ENCODE measurements at places on chromosomes 16 and 17. TPM values are rescaled to one million over a fixed set of nuclear protein-coding genes. Genes with fewer than 3 reads are reported as not detected.

Gene PDE6G
- total RNA-seq = 0.24 TPM

DNA sequence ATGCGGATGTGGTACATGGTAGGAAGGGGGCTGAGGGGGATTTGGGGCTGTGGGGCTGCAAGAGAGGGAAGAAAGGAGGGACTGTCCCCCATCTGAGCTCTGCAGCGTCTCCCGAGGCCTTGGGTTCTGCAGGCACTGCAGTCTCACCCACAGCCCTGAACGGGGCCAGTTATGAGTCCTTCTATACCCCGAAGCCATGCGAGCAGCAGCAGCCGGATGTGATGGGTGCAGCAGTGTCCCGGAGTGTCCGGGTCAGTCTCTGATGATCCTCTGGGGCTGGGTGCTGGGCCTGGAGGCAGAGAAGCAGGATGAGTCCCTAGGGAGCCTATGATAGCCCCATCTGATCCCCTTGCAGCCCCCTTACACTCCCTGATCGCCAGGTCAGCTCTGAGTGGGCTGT lies 41.5 kb downstream of the CPNE2 start:
- H3K27me3 ChIP-seq = no peaks in the 10 kb centered on the region
- H3K4me3 ChIP-seq = no peak overlapping the region
- H3K27ac ChIP-seq = no peak overlapping the region
- H3K36me3 ChIP-seq = no peaks in the 10 kb centered on the region
- no peaks in the 10 kb centered on the region for H3K4me1 ChIP-seq

Gene RPS6KB1
- total RNA-seq = 26.4 TPM

DNA sequence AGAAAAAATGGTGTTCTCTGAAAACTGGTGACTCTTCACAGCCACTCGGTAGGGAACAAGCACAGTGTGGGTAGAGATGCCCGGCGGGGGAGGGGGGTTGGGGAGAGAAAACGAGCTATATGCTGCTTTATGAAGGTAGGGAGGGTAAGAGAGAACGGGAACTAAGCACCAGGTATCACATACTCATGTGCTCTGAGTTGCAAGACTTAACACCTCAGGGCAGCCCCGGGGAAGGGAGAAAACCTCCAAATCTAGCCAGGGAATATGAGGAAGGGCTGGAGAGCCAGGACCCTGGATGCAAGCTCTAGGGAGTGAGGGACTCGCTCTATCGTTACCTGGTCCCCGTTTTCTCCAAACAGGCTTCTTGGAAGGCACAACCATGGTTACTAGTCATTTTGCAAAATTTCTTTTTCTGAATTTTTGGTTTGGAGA lies 35.3 kb downstream of the HIC1 start:
- DNase-seq = no peak
- H3K4me3 ChIP-seq = no peak overlapping the region
- H3K4me1 ChIP-seq = peaks cover 83% of the 10 kb centered on the region
- H3K36me3 ChIP-seq = no peaks in the 10 kb centered on the region

GRCh38 chr17:7250695-7251627 lies 573 bp downstream of the CTDNEP1 start:
- peak; percentile 53 for DNase-seq
- H3K4me3 ChIP-seq = peak overlapping the region; percentile 95
- peaks cover 34% of the 10 kb centered on the region for H3K36me3 ChIP-seq
- H3K27me3 ChIP-seq = no peaks in the 10 kb centered on the region
- H3K4me1 ChIP-seq = peaks cover 18% of the 10 kb centered on the region

DNA sequence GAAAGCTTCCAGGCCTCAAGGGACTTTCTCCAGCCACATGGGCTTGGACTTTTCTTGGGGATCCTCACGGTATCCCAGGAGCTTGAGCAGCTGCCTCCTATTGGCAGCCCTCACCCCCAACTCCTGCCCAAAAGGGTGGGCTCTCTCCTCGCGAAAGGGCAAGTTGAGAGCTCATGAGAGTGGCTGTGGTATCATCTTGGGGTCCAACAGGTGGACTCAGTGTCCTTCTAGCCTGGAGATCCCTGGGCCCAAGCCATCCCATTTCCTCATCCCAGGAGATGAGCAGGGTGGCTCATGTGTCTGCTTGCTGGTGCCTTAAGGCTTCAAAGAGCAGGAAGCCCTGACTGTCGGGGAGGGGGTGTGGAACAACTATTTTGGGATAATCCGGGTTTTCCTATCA lies 17.7 kb downstream of the TBX4 start:
- H3K27ac ChIP-seq = no peak overlapping the region
- H3K36me3 ChIP-seq = no peaks in the 10 kb centered on the region
- DNase-seq = no peak
- no peaks in the 10 kb centered on the region for H3K4me1 ChIP-seq
- H3K4me3 ChIP-seq = no peak overlapping the region

Gene RABEP2
- 24.5 TPM for total RNA-seq

DNA sequence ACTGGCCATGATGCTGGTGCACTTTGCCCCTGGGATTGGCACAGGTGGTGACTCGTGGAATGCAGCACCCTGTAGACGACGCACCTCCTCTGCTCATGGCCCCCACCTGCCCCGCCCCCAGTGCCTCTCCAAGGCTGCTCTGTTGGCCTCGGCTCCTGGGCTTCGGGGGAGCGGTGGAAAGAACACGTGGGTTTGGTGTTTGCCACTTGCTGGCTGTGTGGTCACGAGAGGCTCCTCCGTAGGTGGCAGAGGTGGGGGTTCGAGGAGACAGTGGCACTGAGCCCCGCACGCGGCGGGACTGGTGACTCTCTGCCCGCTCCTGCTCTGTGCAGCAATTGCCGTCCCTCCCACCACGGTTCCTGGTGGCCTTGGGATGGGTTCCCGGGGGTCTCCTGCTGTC lies 82.8 kb upstream of the ZNF750 start:
- no peak for DNase-seq
- H3K36me3 ChIP-seq = no peaks in the 10 kb centered on the region
- H3K4me1 ChIP-seq = no peaks in the 10 kb centered on the region
- no peak overlapping the region for H3K4me3 ChIP-seq
- H3K27ac ChIP-seq = no peak overlapping the region

Gene SLC6A2
- total RNA-seq = not detected

DNA sequence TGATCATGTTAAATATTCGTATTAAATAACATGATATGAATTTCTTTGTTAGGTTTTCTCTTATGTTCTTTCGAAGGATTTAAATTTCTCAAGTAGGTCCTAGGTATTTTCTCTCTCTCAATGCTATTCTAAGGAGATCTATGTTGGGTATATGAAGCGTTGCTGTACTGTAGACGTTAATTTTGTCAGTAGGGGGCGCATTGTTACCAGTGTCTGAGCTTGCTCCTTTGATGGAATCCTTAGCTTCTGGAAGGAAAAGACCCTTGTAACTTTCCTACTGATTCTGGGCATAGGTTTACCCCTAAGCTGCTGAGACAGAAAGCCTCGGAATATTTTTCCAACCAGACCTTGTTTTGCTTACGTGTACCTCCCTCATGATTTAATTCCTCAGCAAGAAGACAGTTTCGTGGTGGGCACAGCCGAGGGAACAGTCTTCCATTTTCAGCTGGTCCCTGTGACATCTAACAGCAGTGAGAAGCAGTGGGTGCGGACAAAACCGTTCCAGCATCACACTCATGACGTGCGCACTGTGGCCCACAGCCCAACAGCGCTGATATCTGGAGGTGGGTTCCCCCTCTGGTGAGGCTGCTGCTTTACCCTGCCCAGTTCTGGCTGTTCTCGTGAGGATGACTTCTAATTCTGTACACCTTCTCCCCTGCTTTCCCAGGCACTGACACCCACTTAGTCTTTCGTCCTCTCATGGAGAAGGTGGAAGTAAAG lies 17.9 kb downstream of the UTP4 start:
- no peak overlapping the region for H3K4me3 ChIP-seq
- no peaks in the 10 kb centered on the region for H3K36me3 ChIP-seq
- no peak overlapping the region for H3K27ac ChIP-seq
- peak; percentile 74 for DNase-seq
- no peaks in the 10 kb centered on the region for H3K4me1 ChIP-seq
- no peaks in the 10 kb centered on the region for H3K27me3 ChIP-seq

Gene ITGAX
- 71.5 TPM for total RNA-seq

Gene APOBR
- 22.9 TPM for total RNA-seq

- H3K27ac ChIP-seq = no peak overlapping the region
- no peak for DNase-seq
- no peak overlapping the region for H3K4me3 ChIP-seq
- no peaks in the 10 kb centered on the region for H3K4me1 ChIP-seq
Measured at GRCh38 chr16:86492267-86492960, 17.9 kb upstream of the FOXF1 start.

DNA sequence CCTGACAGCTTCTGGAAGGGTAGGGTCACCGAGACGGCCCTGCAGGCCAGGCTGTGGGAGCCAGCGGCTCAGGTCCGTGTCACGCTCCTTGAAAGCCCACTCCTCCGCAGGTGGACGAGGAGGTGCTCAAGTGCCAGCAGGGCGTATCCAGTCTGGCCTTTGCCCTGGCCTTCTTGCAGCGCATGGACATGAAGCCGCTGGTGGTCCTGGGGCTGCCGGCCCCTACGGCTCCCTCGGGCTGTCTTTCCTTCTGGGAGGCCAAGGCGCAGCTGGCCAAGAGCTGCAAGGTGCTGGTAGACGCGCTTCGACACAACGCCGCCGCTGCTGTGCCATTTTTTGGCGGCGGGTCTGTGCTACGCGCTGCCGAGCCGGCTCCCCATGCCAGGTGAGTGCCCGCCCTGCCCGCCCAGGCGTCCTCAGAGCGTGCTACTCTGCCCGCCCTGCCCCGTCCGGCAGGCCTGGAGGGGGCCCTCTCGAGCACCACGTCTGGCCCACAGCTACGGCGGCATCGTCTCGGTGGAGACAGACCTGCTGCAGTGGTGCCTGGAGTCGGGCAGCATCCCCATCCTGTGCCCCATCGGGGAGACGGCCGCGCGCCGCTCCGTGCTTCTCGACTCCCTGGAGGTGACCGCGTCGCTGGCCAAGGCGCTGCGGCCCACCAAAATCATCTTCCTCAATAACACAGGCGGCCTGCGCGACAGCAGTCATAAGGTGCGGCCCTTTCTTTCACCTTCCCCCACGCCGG lies 1.3 kb downstream of the NAGS start:
- H3K27ac ChIP-seq = peak overlapping the region; percentile 70
- no peak for DNase-seq
- H3K36me3 ChIP-seq = no peaks in the 10 kb centered on the region
- H3K27me3 ChIP-seq = peaks cover 22% of the 10 kb centered on the region
- peaks cover 26% of the 10 kb centered on the region for H3K4me1 ChIP-seq

DNA sequence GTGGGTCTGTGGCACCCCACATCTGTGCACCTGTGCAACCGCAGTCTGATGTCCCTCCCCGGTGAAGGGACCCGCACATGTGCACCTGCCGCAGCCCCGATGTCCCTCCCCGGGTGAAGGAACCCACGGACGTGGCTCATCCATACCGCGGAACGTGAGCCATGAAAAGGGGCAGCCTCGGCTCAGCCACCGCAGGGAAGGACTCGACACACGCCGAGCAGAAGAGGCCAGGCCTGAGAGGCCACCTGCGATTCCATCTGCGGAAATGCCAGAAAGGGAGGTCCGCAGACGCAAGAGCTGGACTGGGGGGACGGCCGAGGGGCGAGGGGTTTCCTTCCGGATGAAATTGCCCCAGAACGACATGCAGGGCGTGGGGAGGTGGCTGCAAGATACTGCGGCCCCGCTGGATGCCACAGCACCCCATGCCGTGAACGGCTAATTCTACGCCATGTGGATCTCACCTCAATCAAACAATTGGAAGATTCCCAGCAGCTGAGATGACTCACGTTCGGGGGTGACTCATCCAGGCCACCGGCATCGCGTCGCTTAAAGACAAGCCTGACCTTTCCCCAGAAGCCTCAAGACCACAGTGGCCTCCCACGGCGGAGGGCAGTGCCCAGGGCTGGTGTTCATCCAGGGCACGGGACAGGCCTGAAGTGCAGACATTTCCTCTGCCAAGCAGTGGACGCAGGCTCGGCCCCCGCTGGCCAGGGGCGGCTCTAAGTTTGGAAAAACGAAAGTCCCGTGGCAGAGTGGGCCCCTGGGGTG lies 21.0 kb downstream of the SOX8 start:
- no peak overlapping the region for H3K27ac ChIP-seq
- H3K27me3 ChIP-seq = no peaks in the 10 kb centered on the region
- no peak overlapping the region for H3K4me3 ChIP-seq
- H3K4me1 ChIP-seq = no peaks in the 10 kb centered on the region

Gene SLC13A2
- total RNA-seq = not detected

DNA sequence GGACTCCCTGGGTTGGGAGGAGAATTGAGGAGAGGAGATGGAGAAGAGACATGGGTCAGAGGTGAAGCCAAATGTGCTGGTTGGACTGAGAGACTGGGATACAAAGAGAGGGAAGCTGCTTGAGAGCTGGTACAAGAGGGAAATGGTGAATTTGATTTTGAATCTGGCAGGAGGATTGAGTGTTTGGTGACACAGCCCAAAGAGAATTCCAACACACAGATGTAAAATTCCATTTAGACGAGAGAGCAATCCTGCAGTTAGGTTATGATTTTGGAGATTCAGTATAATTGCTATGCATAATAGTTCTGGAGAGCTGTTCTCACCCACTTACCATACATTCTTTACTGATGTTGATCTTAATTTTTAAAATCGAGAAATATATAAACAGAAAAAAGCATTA lies 57.7 kb downstream of the HSD17B2 start:
- no peak for DNase-seq
- H3K27ac ChIP-seq = no peak overlapping the region
- H3K36me3 ChIP-seq = no peaks in the 10 kb centered on the region
- no peak overlapping the region for H3K4me3 ChIP-seq
- H3K27me3 ChIP-seq = no peaks in the 10 kb centered on the region

Gene ABCA8
- total RNA-seq = 23.7 TPM

DNA sequence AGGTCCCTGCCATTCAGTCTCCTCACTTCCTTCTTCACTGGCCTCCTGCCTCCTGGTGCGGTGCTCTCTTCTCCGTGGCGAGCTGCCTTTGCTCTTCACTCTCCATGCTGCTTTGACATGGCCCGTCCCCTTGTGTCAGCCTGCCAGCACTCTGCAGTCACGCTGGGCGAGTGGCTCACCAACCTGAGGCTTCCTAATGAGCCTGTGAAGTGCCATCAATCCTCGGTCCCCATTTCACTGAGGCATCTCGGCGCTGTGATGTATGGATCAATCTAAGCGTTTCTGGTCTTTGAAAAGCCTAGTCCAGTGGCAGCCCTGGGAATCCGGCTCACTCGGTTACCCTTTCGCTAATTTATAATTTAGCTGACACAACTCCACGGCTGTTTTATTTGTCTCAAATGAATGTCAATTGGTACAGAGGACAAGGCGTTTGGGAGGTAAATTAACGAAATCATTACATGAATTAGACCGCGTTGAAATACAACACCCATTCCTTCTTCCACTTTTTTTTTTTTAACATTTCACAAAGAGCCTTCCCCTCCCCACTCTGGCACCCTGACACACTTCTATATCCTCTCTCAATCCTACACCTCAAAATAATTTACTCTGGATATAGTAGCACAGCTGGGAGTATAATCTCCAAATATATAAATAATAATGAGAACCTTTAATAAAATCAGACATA lies 610.7 kb downstream of the TMEM114 start:
- no peaks in the 10 kb centered on the region for H3K36me3 ChIP-seq
- no peaks in the 10 kb centered on the region for H3K27me3 ChIP-seq
- DNase-seq = no peak
- H3K4me3 ChIP-seq = no peak overlapping the region
- H3K4me1 ChIP-seq = no peaks in the 10 kb centered on the region
- H3K27ac ChIP-seq = no peak overlapping the region

Measured in left lung (tissue), 14 donors.